Activated T-helper 2 cell treated with anti-CD3 and anti-CD28 coated beads, Interferon-gamma antibody, Interleukin-2, Interleukin-4, amounts not matched to agents 10 μg/mL and 5 μg/mL and 100 μg/mL, durations not matched to agents 14 hours and 24 hours and 36 hours (primary cell): ENCODE measurements at places on chromosomes 16 and 17. TPM values are rescaled to one million over a fixed set of nuclear protein-coding genes. Genes with fewer than 3 reads are reported as not detected.

DNA sequence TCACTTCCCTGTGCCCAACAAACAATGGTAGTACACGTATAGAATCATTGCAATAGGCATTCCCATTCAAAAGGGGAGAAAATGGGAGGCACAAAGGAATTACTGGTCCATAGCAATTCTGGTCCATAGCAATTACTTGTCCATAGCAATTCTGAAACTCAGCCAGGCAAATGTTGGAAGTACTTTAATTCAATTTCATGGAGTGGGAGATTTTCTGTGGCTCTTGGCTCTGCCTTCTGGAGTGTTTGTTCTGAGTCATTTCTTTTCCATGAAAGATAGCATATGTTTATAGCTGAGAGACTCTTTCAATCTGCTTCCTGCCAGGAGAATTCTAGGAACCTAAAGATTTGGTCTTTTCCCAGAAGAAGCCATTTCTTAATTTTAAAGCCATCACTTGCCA, 182.8 kb upstream of the ELAC2 start:
- no peaks in the 10 kb centered on the region for H3K27me3 ChIP-seq
- H3K27ac ChIP-seq = no peak overlapping the region
- no peaks in the 10 kb centered on the region for H3K36me3 ChIP-seq
- DNase-seq = no peak
- H3K4me3 ChIP-seq = no peak overlapping the region
- no peaks in the 10 kb centered on the region for H3K4me1 ChIP-seq

Gene CEP295NL
- total RNA-seq = not detected in 2 replicates

Gene GFAP
- total RNA-seq = 0.34 TPM in 1 of 2 replicates, not detected in the other

DNA sequence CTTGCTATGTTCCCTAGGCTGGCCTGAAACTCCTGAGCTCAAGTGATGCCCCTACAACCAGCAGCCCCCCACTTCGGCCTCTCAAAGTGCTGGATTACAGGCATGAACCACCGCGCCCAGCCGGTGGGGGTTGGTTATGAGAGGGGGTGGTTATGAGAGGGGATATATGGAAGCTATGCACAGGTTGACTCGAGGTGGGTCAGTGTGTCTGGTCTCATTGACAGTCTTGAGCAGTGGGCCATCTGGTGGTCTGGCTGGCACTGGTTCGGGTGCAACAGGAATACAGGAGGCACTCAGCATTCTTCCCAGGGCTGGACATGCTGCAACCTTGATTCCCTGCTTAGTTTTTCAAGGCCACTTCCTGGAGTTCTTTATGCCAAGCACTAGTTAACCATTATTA, 5.6 kb upstream of the STX1B start:
- H3K4me3 ChIP-seq = no peak overlapping the region
- no peaks in the 10 kb centered on the region for H3K4me1 ChIP-seq
- DNase-seq = no peak
- H3K36me3 ChIP-seq = no peaks in the 10 kb centered on the region
- H3K27me3 ChIP-seq = peaks cover 29% of the 10 kb centered on the region
- H3K27ac ChIP-seq = no peak overlapping the region

DNA sequence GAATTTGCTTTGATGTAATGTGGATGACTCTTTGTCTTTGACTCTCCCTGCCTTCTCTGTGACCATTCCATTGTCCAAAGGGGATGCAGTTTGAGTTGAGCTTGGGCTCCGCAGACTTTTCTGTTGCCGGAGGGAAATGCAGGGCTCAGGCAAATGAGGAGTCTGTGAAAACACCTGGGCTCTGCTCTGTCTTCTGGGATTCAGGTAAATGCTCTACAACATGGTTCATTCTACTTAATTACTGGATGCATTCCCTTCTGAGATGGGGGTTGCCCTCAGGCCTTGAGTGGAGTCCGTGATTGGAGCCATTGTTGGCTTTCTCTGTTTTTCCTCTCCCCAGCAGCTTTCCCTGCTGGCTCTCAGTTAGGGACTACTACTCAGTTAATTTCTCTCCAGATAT, 26.4 kb upstream of the SPNS2 start:
- peaks cover 4% of the 10 kb centered on the region for H3K4me1 ChIP-seq
- DNase-seq = no peak
- H3K27ac ChIP-seq = no peak overlapping the region
- H3K36me3 ChIP-seq = no peaks in the 10 kb centered on the region

DNA sequence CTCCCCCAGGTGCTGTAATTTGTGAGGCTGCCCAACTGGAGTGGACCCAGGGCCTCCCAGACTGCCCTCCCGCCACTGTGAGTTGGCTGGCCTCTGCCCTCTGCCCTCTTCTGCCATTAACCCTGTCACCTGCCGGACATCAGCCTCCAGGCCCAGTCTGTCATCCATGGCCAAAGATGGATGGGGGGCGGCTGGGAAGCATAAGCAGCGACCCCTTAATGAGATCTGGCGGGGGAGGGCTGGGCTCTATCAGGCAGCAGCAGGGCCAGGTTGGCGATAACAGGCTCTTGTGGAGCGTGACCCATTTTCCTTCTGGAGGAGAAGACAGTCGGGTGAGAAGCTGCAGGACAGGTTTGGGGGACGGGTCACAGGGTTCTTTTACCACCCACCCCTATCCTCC, 25.3 kb downstream of the CDK5RAP3 start:
- H3K27ac ChIP-seq = no peak overlapping the region
- no peaks in the 10 kb centered on the region for H3K4me1 ChIP-seq
- peaks cover 6% of the 10 kb centered on the region for H3K27me3 ChIP-seq
- DNase-seq = no peak

DNA sequence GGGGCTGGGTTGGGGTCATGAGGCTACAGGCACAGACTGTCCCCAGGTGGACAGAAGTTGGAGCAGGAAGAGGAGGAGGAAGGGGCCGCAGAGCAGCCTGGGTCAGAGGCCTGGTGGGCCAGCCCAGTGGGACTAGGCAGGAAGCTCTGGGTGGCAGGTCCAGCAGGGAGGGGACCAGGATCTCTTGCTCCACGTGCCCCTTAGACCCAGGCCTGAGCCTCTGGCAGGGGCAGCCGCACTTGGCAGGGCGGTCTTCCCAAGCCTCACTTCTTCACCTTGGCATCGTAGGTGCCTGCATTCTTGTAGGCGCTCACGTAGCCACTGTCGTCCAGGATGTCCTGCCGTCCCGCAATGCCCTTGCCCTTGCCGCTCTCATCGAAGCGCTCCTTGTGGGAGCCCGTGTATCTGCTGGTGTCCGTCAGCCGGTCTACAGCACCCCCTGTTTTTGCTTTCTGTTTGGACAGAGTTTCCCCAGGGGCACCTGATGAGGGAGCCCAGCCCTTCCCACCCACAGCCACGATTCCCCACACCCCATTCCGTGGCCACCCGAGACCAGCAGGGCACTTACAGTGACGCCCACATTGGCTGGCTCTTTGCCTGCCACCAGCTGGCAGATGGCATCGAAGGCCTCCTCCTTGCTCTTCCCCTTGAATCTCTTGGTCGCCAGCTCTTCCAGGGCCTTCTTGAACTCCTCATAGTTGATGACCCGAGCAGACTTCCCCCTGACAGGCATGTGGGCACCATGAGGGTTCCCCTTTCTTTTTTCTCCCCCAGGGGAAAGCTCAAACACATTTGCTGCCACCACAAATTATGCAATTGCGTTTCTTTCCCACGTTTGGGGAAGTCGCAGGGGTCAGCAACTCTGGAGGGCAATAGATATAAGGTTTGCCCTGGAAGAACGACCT, 3.1 kb downstream of the TPPP3 start:
- no peaks in the 10 kb centered on the region for H3K36me3 ChIP-seq
- H3K4me1 ChIP-seq = peaks cover 6% of the 10 kb centered on the region
- no peak overlapping the region for H3K27ac ChIP-seq

DNA sequence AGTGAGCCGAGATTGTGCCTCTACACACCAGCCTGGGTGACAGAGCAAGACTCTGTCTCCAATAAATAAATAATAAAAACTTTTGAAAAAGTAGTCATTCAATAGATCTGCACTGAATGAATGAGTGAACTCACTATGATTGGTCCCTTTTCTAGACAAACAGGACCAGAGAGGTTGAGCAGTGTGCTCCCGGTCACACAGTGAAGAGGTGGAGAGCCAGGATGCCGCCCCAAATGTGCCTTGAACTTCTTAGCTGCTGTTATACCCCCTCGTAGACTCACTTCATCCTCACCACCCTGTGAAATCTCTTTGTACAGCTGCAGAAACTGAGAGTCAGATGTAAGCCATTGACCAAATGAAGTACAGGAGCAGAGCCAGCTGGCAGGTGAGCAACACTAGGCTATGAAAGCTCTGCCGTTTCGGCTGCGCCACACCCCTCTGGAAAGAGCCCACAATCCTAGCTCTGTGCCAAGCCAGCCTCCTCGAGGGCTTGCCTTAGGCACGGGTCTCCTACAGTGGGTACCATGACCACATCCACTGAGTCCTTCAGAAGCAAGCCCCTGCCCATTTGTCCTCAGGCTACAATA, 7.8 kb upstream of the KIAA0513 start:
- H3K36me3 ChIP-seq = no peaks in the 10 kb centered on the region
- H3K27me3 ChIP-seq = peaks cover 13% of the 10 kb centered on the region
- H3K27ac ChIP-seq = no peak overlapping the region
- DNase-seq = no peak
- H3K4me1 ChIP-seq = peaks cover 9% of the 10 kb centered on the region
